Cardiac fibroblast (primary cell): ENCODE measurements at places on chromosomes 5 and 9.

GRCh38 chr9:112757282-112757883 lies 6.8 kb downstream of the SNX30 start:
- no peak for DNase-seq

- DNase-seq = no peak
These were observed 180.5 kb upstream of the RIOK2 start for GRCh38 chr5:97363577-97363976.

- peak; percentile 43 for DNase-seq
These were observed 433.8 kb upstream of the CDH9 start for GRCh38 chr5:27472000-27472763.

GRCh38 chr5:140351609-140352334 lies 5.4 kb upstream of the HBEGF start:
- DNase-seq = peak; percentile 78

DNA sequence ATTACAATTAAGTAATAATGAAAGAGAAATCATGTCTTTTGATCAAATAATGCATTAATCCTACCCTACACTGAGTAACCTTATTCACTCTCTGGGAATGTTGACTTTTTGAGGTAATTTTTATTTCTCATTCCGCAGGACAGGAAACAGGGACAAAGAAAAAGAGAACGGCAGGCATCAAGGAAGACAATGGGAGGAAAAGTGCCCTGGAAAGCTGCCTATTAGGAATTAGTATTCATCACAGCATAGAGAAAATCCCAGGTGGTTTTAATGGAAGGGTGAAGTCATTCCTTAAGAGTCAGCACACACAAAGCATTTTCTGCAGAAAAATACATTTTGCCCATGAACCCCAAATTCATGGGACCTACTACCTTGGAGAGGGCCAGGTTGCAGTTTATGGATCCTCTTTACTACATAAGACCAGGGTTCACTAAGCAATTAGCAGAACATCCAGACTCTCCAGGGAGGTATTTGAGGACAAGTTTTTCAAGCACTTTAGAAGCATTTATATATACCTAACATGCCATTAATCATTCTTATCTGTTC lies 9.4 kb downstream of the FSTL4 start:
- DNase-seq = no peak

DNA sequence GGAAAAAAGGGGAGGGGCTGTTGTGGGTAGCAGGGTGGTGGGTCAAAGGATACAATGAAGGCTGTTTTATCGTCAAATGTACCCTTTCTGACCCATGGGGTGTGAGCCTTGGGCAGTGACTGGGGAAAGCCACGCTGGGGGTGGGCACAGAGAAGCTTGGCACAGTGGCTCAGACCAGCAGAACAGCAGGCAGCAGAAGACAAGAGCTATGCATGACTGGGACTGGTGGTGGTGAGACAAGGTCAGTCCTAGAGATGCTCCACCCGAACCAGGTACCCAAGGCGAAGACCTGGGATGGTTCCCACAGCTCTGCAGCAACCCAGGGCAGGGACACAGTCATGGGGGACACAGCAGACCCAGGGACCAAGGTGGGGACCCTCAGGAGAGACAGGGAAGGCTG lies 38.3 kb downstream of the BICD2 start:
- no peak for DNase-seq

DNA sequence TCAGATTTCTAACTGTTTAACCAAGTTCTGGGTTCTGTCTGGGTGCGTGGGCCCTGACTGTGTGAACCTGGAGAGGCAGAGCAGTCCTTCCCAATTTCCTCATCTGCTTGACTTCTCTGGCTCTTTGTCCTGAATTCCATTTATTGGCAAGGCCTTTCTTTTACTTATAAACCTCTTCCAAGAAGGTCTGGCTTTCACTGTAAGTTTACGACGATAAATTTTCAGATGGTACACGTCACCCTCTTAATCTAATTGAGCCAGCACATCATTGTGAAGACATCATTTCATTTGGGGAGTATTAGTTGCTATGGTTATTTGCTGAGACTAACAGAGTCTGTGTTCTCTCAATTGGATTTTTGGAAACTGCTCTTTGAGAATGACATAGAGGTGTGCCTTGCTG lies 92.4 kb downstream of the ARHGAP26 start:
- DNase-seq = peak; percentile 53

DNA sequence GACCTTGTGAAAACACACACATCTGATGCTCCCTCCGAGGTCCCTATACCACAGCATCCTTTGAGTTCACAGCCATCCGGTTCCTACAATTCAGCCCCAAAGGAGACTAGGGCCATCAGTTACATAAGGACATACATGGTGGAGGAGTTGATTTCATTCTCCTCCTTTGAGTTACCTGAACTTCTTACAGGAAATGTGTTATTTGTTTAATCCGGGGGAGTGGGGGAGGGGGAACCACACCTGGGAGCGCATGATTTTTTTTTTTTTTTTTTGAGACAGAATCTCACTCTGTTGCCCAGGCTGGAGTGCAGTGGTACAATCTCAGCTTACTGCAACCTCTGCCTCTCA lies 30.7 kb downstream of the SEMA4D start:
- DNase-seq = no peak

GRCh38 chr5:33509036-33509435 lies 68.3 kb downstream of the TARS1 start:
- peak; percentile 16 for DNase-seq

- no peak for DNase-seq
These were observed 1.3 kb upstream of the GNAQ start for GRCh38 chr9:78032730-78033457.

- DNase-seq = no peak
These were observed 30.0 kb upstream of the IL6ST start for GRCh38 chr5:56024810-56025150.

GRCh38 chr9:12815888-12816287 lies 41.1 kb downstream of the LURAP1L start:
- DNase-seq = peak; percentile 39

- no peak for DNase-seq
These were observed 48.6 kb downstream of the DUSP1 start for GRCh38 chr5:172722327-172722815.

GRCh38 chr9:17433526-17433925 lies 145.3 kb upstream of the SH3GL2 start:
- no peak for DNase-seq

DNA sequence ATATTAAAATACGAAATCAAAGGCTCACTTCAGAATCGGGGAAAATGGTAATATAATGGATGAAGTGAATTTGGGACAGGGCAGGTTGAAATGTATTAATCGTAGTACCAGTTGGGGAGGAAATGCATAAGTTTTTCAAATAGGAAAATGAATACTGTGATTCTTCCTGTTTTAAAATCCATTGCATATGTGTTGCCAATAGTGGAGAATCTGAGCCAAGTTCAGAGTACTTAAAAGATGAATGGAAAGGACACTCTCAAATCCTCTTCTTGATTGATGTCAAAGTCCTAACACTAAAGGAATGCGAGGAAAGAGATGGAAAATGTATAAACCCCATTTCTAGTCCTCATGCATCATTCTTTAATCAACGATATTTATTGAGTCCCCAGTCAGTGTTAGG lies 160.9 kb upstream of the CCNG1 start:
- DNase-seq = no peak

- DNase-seq = peak; percentile 81
These were observed 142.6 kb upstream of the LMX1B start for GRCh38 chr9:126471084-126471624.

DNA sequence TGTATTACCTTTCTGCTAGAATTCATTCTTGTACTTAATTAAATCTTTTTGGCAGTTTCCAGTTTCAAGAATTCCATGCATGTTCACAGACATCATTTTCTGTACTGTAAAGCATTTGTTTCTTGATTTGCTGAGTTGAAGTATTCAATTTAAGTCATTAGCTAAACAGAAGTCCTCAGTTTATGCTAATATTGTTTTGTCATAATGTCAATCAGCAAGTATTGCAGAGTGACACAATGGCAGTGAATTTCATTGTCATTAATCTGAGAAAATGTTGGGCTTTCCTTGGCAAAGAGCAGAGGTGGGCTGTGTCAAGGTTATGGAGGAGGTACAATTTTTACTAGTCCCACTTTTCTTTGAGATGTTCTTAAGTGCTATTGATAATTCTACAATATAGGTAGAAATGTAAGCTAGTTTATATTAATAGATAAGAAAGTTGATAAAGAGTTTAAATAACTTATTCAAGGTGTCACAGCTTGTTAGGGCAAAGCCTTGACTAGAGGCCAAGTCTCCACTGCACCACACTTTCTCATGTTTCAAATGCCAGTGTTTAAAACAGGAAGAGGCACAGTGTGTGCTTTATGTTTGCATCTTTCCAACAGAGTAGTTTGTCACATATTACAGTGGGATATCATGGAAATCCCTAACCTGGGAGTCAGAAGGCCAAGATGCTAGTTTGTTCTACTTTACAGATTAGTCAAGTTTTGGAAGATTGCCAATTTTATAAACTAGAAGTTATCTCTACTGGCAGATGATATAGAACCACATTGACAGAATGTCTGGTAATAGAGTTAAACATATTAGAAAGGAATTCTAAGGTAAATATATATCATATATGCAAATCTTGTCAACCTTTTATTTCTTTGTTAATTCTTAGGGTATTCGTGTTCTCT lies 56.3 kb downstream of the SLF1 start:
- peak; percentile 17 for DNase-seq

DNA sequence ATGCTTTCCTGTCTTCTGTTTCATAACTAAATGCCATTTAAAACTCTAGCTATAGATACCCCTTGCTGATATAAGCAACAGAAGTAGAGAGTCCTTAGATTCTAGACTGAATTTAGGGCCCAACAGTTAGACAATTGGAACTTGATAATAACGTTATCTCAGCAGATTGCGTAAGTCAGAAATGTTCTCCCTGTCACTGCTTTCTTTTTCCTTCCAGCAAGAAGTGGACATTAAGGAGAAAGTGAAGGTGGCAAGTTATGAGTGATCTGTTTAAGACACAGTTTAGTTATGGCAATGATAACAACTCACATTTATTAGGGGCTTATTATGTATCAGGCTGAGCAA lies 6.9 kb upstream of the GLIS3 start:
- DNase-seq = no peak

- DNase-seq = peak; percentile 40
These were observed 182.9 kb upstream of the MAP1B start for GRCh38 chr5:71924325-71924724.

DNA sequence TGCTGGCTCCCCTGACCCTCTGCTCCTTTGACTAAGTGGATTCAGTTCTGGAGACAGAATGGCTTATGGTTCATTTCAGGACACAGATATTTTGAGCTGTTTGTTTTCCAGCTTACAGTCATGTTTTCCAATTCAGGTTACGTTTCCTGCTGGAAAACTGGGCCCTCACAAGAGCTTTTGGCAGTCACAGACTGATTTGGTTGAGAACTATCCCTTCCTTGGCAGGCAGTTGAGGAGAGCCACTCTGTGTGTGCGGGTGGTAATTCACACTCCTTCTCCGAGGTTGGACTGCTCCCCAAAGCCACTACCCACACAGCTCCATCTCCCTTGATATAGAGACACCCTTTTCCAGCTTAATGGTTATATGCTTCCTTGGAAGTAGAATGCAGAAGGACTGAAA lies 534.5 kb downstream of the TMEM38B start:
- no peak for DNase-seq

GRCh38 chr5:40502736-40503135 lies 177.0 kb upstream of the PTGER4 start:
- no peak for DNase-seq

DNA sequence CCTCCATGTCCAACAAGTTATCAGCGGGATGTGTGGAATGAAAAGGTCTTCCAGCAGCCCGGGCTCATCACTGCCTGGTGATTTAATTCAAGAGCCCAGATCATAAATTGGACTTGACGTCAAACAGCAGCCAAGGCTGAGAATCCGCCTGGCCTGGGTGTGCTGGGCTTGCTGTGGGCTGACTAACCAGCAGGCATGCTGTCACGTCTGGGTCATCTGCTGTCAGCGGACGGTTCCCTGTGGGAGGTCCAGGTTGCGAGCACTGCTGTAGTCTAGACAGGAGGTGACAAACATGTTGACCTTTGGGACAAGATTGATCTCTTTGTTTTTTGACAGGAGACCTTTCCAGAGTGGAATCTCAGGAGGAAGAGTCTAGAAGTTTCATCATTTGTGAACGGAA lies 289.7 kb downstream of the OSTF1 start:
- DNase-seq = no peak

- no peak for DNase-seq
These were observed 7.1 kb downstream of the KIF20A start for GRCh38 chr5:138186002-138186447.

- DNase-seq = no peak
These were observed 122.4 kb upstream of the SLC12A2 start for GRCh38 chr5:127961006-127961762.

DNA sequence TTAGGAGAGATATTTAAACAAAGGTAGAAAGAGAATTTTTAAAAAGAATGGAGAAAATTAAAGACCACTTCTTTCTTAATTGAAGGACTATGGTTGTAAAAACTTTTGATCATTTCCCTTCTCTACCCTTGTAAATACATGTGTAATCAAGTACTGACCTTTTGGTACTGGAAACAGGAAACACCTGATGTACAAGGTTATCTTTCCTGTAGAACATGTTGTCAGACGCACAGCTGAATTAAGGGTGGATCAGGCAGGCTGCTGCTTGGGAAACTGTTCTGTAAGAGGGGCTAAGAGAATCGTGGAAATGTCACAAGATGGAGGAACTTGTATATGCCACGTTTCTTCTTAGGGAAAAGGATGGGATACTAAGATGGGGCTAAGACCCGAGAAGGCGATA lies 341.6 kb downstream of the ZNF608 start:
- DNase-seq = no peak

DNA sequence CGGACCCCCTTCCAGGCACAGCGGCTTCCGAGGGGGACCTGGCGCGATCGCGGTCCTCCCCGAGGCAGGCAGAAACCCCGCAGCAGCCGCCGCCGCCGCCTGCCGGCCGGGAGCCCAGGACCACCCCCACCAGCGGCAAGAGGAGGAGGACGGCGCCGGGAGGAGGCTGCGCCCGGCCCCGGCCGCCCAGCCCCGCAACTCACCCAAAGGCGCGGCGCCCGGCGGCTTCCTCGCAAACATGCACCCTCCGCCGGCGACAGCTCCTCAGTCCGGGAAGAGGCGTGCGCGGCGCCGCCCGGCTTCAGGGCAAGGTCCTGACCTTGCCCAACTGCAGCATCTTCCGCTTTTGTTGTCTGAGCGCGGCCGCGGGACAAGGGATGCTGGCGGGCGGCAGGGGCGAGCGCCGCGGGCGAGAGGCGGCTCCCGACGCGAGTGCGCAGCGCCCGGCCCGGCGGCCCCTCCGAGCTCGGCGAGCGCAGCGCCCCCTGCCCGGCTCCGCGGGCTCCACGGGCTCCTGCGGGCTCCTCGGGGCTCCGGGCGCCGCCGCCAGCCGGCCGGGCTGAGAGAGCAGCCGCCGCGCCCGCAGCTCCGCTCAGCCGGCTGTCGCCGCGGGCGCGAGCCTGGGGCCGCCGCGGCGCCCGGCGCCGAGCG lies 507 bp downstream of the CTNND2 start:
- no peak for DNase-seq

GRCh38 chr5:149285153-149285552 lies 13.5 kb downstream of the AFAP1L1 start:
- DNase-seq = no peak

DNA sequence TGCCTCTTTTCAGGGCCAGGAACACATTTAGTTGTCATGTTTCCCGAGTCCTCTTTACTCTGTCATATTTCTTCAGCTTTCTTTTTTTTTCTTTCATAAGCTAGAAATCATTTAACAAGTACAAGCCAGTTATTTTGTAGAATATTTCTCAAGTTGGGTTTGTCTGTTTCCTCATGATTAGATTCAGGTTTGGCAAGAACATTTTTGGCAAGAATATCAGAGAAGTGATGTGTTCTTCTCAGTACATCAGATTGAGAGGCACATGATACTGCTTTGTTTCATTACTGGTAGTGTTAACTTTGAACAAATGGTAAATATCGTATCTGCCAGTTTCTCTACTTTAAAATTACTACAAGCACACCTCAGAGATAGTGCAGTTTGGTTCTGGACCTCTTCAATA lies 45.1 kb downstream of the PCSK5 start:
- peak; percentile 19 for DNase-seq
